ENCODE measurements at places on chromosomes 6 and 20.

DNA sequence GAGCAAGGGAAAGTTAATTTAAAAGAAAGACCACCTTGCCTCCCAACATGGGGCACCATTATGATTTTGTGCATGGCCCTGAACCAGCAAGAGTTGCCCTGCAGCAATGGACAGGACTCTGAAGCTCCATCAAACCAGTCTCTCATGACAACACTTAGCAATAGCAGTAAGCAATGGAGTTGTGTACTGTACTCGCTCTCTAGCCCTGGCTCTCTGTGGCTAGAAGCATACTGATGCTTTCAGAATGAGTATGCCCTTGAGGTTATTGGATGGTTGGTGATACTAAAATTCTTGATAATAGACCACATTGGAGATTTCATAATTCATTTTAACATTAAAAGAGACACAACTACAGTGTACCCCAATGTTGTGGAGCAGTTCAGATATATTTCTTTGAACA, 23.2 kb upstream of the LMBRD1 start:
- no peak for DNase-seq

DNA sequence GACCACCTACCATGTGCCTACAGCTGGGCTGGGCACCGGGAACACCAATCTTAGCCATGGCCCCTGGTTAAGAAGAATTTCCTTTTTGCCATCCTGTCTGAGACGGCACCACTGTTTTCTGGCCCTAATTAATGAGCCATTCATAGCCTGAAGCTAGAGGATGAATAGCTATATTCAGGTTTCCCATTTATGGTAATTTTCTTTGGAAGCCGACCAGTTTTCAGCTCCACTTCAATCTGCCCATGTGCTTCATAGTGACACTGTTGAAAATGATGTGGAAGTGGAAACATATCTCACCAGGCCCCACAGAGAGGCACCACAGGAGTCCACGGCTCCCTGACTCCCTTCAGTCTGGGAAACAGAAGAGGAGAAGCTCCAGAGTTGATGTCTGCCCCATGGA, 22.6 kb upstream of the ULBP3 start:
- no peak for DNase-seq

DNA sequence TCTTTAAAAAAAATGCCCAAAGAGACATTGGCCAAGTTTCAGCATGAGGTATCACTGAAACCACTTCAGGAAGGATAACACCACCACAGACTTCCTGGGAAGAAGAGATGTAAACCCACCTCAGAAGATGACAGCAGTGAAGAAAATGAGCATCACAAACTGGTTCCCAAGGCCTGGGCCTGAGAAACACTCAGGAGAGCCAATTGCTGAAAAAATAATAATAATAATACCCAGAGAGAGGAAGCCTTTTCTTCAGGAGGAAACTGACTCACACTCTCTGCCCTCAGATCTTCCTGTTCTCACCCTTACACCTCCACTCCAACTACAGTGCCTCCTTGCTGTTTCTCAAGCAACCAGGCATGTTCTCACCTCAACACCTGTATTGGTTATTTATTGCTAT, 68.1 kb upstream of the MAFB start:
- DNase-seq = no peak

DNA sequence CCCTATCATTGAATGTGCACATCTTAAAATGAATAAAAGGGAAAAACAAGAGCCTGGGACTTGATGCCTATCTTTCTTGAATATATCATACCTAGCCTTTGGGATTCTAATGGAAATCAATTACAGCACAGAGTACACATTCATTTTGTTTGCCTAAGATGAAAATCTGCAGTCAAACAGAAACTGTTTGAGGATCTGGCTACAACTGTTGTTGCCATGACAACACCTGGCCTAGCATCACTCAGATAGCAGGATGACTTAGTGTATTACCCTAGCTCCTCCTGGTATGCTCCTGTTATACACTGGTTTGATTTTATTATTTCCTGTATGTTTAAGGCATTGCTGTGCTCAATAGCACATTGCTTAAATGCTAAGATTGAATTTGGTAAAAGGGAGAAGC, 71.5 kb upstream of the LAMP5 start:
- no peak for DNase-seq

DNA sequence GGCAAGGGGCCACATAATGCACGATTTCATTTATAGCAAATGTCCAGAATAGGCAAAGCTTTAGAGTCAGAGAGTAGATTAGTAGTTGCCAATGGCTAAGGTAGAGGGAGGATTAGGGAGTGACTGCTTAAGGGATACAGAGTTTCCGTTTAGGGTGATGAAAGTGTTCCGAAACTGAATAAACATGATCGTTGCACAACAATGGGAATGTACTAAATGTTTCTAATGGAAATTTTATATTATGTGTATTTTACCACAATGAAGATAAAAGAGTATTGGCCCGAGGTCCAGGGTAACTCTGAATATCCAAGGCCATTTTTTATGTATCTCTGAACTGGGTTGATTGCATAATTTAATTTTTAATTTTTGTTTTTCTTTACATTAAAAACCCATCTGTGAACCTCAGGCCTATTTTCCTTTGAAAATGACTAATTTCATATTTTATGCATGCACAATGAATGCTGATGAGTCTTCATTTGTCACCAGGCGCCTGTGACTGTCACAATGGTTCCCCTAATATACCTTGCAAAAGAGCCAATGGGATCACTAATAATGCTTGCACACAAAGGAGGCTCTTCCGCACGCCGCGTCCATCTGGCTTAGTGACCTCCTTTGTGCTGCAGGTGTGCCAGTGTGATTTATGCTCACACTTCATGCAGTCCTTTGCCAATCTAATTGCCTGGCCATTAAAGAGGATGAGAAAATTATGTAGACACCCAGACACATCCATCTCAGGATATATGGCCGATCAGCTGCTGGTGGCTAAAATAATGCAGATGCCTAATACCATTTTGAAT, 612.5 kb downstream of the CDH26 start:
- DNase-seq = no peak

- no peak for DNase-seq
Measured at GRCh38 chr20:52841003-52841402, 131.2 kb upstream of the TSHZ2 start.

DNA sequence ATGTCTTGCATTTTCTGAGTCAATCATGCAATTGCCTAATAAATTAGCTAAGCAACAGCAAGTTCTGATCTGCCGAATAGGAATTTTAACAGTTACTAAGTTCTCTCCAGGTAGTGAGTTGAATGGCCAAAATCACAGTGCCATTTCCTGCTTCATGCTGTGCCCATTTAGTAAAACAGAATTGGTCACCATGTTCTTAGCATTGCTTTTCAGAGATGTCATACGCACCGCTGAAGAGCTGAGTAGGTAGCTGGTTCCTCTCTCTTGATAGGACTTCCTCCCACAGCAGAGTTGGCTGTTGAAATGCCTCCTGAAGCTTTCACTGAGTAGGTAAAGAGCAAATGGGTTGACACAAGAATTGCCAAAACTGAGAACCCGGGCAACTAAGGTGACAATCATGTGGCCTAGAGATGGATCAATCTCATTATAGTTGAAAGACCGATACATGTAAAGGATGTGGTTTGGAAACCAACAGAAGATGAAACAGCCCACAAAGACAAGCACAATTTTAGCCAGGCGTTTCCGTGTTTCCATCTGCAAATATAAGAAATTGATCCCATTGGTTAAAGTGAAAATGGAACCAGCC, 57.1 kb upstream of the GJE1 start:
- no peak for DNase-seq

- DNase-seq = no peak
Measured at GRCh38 chr6:124958759-124959354, 3.4 kb upstream of the RNF217 start.

DNA sequence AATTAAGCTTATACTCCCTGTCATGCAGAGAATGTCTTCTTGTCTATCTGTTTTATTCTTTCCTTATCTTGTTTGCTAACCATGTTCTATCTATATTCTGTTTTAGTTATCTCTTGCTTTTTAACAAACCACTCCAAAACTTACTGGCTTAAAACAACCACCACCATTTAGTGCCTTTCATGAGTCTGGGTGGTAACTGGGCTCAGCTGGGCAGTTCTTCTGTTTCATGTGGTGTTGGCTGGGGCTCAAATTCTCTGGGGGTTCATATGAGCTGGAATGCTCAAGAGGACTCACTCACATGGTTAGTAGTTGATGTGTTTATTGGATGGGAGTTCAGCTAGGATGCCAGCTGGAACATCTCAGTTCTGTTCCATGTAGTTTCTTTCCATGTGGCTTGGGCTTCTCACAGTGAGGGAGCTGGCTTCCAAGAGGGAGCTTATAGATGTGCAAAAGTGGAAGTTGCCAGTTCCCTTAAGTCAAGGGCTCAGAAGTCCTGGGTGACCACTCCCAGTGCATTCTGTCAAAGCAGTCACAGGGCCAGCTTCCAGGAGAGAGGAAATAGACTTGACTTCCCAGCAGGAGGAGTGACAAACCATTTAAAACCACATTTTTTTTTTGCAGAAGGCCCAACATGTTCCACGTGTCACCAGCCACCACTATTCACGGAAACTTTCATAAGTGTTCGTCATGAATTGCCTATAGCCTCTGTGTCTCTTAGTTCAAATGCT, 70.4 kb downstream of the PLCB4 start:
- DNase-seq = no peak

DNA sequence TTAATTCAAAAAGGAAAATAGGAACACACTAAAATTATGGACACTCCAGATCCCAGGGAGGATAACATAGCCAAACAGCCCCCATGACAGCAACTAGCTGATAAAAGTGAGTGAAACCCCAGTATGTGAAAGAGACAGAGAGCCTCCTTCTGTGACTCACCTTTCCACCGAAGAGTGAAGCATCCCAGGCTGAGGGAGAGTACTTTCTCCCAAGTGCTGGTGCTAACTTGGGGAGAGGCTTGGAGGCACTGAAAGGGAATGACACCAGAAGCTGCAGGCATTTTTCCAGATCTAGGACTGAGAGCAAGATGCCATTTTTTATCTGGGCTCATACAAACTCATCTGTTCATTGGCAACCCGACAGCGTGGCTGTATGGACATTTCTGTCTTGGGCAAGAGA, 339.8 kb downstream of the HTR1B start:
- no peak for DNase-seq

GRCh38 chr6:138572885-138573284, 73.6 kb upstream of the NHSL1 start:
- DNase-seq = no peak

- no peak for DNase-seq
Measured at GRCh38 chr20:62678553-62678952, 30.1 kb upstream of the NTSR1 start.

GRCh38 chr6:108142240-108142639, 23.6 kb upstream of the NR2E1 start:
- DNase-seq = no peak

DNA sequence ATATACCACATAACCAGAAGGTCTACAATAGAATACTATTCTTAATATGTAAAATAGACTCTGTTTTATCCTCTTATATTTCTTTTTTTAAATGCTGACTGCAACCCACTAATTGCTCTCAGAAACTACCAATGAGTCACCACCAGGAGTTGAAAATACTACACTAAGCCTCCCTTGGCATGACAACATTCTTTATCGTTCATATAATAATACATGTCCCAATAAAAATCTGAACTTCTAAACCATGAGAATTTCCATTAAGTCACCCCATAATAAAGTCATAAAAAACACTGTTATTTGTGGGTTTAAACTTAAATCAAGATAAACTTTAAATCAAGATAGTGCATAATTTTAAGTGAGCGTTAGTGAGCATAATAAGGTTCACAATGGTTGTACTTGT, 4.2 kb downstream of the HACE1 start:
- no peak for DNase-seq

DNA sequence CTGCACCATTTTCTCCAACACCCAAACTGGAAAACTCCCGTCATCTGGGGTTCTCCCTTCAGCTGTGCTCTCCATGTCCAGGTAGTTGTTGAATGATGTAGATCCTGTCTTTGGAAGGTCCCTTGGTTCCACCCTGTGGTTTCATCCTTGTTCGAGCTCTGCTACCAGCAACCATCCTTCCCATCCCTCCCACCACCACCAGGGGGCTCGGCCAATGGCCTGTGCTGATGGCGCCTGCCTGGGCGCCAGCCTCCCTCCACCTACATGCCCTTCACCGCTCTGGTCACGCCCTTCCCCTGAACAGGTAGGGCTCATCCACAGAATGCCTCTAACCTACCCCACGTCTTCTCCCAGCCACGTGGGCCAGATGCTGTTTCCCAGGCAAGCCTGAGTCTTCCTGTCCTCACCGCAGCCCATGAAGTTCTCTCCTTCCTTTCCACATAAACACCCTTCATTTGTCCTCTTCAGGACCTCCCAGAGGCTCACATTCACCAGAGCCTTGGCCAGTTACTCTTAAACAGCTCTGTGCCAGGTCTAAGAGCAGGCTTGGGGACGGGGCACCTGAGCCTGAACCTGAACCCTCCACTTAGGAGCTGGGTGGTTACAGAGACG, 75.1 kb upstream of the DUSP22 start:
- no peak for DNase-seq

DNA sequence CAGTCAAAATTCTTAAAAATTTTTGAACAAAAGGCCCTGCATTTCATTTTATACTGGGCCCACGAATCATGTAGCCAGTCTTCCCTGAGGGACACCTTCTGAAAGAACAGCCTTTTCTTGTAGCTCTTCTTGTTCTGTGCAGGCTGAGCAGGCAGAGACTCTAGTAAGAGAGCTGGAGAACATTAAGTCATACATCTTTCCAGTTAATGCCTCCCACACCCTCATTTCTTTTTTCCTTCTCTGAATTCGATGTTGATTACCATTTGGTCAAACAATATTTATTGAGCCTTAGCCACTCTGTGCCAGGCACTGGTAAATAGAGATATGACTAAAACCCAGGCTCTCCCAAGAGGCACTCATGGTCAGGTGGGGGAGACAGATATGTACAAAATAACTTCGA, 33.6 kb downstream of the METTL24 start:
- no peak for DNase-seq

GRCh38 chr6:159555082-159555875, 137.8 kb downstream of the SOD2 start:
- DNase-seq = no peak

- DNase-seq = no peak
Measured at GRCh38 chr20:62203378-62204030, 16.6 kb downstream of the HRH3 start.

- no peak for DNase-seq
Measured at GRCh38 chr20:46520976-46521579, 7.7 kb upstream of the ZNF334 start.

GRCh38 chr6:18242062-18242851, 22.1 kb downstream of the DEK start:
- peak; percentile 33 for DNase-seq

DNA sequence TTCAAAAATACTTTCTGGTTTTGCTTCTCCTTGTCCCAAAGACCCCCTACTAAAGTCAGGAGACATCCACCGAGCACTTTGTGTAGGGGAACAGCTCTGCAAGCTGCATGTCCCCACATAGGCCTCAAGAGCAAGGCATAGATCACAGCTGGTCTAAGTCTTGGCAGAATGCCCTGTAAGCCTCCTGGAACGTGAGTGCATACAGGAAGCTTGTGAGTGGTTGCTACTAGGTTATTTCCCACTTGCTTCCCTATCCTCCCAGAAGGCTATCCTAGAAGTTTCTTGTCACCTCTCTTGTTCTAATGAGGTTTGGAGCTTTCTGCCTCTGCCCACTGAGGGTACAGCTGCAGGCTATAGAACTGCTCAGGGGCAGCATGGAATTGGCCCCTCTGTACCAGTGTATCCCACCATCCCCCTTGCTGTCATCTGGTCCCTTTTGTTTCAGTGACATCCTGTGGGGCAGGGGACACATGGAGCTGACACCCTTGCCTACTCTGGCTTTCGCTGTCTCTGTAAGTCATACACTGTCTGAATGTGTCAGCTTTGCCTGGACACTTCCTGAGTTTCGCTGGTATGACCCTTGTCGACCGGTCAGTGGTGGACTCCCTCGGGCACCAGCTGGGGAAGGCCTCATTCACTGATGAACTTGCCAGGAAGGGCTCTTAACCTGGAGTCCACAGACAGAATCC, 35.6 kb upstream of the KCNK16 start:
- no peak for DNase-seq

Measured in T1000 (cell line).